ENCODE measurements at places on chromosomes 4 and X.

GRCh38 chr4:112189754-112190153 lies 41.8 kb upstream of the AP1AR start:
- DNase-seq = no peak

GRCh38 chrX:90012395-90012794 lies 90.7 kb downstream of the TGIF2LX start:
- DNase-seq = no peak

DNA sequence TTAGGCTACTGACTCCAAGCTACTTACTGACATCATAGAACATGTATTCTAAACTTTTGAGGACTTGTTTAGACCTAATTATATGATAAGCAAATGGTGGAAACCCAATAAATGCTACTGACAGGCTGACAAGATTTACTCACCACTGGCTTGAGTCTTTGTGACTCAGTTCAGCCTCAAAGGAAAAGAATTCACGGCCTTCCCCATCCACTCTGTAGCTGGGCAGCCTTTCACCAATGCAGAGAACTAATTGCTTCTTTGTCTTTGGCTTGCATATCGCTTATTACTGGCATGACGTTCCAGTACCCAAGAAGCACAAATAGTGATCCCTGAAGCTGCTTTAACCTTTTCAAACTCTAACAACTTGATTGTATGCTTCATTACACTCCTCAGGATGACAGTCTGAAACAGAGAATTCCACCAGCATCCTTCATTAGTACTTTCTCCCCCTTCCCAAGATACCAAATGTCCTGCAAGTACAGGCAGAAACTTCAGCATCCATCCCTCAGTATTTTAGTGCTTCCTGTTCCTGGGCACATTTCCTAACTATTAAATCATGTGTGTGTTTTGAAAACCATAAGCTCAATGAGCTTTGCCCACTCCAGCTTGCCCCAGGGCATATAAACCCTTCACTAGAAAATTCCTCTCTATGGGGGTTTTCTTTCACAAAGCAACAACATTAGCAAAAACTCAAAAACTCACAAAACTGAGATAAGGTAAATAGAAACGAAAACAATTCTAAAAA lies 298.1 kb upstream of the SLC7A11 start:
- no peak for DNase-seq

GRCh38 chr4:150250293-150250997 lies 172.2 kb downstream of the DCLK2 start:
- no peak for DNase-seq

- DNase-seq = no peak
Observed at GRCh38 chr4:81287101-81287500, 72.1 kb upstream of the PRKG2 start.

DNA sequence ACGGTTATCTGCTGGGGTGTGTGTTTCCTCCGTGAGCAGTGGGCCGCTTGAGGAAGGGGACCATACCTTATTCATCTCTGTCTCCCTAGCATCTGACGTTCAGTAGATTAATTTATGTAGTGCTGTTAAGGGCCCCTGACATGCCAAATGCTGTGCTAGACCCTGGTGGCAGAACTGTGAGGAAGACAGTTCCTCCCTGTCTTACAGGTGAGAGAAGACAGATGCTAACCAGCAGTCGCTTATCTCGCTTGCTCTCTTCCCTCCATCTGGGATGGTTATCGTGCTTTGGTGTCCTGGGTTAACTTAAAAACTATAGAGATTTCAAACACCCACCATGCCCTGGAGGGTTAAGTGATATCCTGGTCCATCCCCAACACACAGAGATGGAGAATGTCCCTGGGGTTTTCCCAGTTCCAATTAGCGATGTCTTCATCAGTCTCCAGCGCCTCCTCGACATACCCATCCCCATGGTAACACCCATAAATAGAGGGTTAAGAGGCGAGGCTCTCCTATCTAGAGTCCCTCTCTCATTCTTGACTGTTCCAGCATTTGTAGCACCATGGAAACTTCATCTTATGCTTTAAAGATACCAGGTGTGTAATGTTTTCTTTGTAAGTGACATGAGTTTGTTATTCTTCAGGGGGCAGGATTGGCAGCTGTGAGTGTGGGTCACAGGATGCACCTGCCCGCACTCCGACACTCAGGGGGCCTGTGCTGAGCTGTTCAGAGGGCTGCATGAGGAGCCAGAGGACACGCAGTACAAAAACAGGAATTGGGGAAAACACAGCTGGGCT lies 135.2 kb downstream of the STK32B start:
- no peak for DNase-seq

GRCh38 chrX:8424912-8425311 lies 39.7 kb upstream of the VCX3B start:
- DNase-seq = no peak

DNA sequence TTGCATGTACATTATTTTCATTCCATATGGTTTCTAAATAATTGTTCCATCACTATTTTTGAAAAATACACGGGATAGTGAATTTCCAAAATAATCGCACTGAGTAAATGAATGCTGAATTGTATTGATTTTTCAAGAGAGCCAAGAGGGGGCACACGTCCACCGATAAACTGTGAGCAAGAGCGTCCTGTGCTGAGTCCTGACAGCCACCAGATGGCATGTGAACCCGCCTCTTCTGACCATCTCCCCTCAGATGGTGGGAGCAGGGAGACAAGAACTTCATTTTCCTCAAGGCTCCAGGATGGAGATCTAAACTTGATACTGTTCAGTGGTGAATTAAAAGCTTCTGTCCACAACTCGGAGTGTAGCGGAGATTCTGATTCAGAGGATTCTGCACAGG lies 30.6 kb upstream of the IL9R start:
- DNase-seq = no peak

GRCh38 chr4:68865188-68865638 lies 49.4 kb downstream of the UGT2B10 start:
- no peak for DNase-seq

DNA sequence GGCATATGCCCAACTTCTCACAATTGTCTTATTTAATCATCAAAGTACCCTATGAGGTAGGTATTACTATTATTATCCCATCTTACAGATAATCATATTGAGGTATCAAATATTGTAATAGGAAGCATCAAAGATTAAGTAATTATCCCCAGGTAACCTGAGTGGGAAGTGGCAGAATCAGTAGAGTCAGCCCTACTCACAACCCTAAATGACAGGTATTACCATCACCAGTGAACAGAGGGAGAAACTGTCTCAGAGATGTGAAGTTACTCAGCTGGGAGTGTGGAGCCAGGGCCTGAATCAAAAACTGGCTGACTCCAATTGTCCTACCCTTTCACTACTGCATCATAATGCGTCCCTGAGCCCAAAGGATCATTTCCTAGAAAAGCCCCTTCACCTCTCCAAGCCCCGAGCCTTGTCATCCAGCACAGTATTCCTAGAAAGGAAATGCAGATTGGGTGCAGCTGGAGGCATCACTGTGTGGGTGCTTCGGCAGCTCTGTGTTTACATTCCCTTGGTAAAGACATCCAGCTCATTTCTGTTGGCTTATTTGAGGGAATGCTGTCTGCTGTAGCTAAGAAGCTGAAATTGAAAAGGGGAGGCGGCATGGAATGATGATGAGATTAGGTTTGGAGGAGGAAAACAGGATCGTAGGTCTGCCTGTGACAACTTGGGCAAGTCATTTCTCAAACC lies 72.8 kb downstream of the DHX15 start:
- DNase-seq = no peak

DNA sequence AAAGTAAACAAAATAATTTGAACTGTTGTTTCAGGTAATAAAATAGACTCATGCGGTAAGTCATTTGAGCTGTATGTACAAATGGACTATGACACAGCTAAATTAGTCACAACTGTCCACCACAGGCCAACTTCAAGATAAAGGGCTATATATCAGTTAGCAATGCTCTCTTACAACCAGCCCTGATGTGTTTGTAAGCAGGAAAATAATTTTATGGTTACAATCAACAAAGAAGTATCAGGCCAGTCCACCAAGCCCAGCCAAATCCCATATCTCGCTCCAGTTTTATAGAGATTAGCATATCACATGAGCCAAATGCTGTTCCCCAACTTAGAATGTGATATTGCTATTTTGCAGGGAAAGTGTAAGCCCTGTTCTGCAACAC lies 511 bp upstream of the DUSP21 start:
- no peak for DNase-seq

- no peak for DNase-seq
Observed at GRCh38 chr4:162681212-162681611, 485.5 kb downstream of the NAF1 start.

- no peak for DNase-seq
Observed at GRCh38 chr4:170271723-170272122, 182.0 kb upstream of the AADAT start.

GRCh38 chr4:86141161-86141560 lies 218.7 kb downstream of the MAPK10 start:
- no peak for DNase-seq

DNA sequence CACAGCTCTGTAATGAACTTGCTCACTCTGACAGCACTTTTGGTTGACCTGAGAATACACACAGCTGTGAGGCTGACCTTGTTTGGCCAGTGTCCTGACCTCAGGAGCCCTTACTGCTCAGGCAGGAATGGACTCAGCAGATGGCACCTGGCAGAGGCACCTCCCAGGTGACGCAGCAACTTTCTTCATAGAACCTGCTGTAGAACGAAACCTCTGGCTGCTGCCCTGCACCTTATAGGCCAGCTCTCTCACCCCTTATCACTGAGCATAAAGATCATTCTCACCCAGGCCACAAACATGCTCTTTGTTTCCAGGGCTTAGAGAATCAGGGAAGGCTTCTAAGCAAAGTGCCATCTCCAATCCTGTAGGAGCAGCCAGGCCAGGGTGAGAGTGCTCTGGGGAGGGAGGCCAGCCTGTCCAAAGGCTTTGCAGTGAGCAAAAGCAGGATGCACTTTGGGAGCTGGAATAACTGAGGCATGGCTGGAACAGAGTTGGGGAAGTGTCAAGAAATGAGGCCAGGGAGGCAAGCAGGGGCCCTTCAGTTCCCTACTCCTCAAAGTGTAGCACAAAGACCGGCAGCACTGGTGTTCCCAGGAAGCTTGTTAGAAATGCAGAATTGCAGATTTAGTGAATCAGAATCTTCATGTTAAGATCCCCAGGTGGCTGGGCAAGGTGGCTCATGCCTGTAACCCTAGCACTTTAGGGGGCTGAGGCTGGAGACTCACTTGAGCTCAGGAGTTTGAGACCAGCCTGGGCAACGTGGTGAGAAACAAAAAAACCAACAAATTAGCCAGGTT lies 13.3 kb upstream of the CENPU start:
- no peak for DNase-seq

DNA sequence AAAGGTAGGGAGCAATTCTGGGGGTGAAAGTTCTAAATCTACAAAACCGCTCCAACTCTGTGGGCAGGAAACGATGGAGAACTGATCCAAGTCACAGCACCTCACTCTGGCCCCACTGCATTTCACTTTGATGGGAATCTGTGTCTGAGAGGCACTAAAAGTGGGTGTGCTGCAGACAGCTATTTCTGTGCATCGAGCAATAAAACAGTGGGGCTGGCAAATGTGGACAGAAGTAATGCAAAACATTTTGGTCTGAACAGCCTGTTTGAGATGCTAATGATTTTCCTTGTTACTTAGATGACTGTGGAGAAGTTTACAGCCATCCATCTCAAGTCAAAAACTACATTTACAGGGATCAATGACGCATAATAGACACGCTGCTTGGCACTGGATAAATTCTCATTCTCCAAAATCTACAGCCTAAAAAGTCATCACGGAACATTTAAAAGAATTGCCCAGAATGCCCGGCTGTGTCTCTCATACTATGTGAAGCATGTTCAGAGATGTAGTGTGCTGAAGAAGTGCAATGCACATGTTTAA lies 1671.6 kb upstream of the TENM3 start:
- DNase-seq = no peak

GRCh38 chrX:107168257-107168656 lies 38.0 kb downstream of the NUP62CL start:
- no peak for DNase-seq

- no peak for DNase-seq
Observed at GRCh38 chrX:47384502-47384901, 14.1 kb downstream of the ZNF157 start.

DNA sequence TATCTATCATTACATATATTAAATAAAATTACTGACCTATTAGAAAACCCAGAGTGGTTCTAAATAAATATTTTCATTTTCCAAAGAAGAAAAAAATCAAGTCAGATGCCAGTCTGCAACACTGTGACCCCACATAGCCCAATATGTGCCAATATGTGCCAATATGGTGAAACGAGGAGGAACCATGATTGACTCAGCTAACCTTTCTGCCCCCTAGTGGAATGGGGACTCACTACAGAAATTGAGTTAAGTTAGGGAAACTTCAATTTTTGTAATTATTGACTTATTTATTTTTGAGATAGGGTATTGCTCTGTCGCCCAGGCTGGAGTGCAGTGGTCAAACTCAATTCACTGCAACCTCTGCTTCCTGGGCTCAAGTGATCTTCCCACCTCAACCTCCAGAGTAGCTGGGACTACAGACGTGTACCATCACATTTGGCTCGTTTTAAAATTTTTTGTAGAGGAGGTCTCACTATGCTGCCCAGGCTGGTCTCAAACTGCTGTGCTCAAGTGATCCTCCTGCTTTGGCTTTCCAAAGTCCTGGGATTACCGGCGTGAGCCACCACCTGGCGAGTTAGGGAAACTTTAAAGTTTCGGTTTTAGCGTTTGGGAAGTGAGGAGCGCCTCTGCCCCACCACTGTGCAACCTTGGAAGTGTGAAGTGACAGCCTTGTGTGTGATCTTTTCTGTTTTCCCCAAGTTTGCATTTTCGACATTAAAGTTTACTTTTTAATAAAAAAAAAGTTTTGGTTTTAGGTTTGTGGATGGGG lies 116.8 kb upstream of the SHISA3 start:
- no peak for DNase-seq

DNA sequence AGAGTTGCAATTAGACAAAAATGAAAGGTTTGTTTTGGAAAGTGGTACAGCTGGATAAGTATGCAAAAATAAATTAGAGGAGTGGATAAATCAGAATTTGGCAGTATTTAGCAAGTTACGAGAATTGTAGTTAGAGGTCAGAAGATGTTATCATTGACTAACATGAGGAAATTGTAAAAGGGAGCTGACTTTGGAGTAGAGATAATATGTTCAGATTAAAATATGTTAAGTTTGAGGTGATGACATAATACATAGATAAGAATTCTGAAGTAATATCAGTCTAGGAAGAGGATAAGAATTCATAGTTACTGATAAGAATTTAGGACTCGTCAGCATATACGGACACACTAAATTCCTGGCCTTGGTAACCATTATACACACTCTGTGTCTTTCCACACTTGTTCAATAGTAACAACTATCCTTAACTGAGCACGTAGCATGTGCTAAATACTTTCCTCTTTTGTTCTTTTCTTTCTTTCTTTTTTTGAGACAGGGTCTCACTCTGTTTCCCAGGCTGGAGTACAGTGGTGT lies 4.1 kb upstream of the EPGN start:
- no peak for DNase-seq

Measured in GOT3 (cell line).